Memory B cell (primary cell): ENCODE measurements at places on chromosomes 5 and 9.

DNA sequence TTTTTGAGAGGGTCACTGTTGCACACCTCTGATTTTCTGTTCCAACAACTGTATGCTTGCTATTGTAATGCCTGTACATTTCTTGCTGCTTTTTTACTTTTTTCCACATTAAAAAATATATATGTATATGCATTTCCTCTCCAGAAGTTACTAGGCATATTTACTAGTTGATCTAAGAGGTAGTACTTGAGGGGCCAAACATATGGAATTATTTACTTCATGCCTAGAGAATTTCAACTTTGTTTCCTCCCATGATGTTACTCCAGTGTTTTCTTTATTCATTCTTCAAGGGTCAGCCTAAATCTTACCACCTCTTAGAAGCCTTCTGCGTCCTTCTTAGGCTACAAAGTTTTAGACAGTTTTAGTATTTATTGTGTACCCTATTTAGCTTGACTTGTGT is 122.7 kb downstream of the NMUR2 start:
- DNase-seq: no peak

GRCh38 chr5:34749431-34749873 is 89.5 kb upstream of the TTC23L start:
- DNase-seq: no peak

DNA sequence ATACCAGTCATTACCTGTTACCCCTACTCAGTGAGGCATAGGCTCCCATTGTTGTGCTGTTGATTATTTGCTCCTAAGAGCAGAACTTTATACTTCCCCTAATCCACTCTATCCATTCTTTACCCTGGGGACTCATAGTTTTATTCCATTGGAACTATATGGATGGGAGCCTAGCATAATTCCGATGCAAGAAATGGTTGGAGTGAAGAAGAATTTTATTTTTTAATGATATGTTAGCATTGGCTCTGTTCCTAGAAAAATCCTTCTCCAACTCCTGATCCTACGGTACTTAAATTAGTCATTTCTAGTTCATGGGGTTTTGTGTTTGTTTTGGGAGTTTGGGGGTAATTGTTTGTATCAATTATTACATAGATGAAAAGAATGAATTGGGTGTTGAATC is 191.5 kb downstream of the GOLPH3 start:
- no peak for DNase-seq

DNA sequence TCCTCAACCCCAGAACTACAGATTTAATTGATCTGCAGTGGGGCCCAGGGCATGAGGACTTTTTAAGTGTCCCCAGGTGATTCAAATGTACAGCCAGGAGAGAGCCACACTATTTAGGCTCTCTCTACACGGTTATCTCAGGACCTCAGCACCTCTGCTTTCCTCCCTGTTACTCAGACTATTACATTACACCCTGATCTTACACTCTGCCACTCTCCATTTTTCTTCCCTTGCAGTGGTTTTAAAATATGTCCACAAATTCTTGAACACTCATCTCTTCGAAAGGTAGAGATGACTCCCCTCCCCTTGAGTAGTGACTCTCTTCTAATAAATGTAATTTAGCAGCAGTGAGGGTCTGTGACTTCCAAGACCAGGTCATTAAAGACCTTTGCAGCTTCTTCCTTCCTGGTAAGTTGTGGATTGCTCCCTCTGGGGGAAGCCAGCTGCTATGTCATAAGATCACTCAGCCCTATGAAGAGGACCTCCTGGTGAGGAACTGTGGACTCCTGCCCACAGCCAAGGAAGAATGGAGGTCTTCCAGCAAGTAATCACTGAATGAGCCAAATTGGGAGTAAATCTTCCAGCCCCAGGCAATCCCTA is 87.5 kb upstream of the SSBP2 start:
- no peak for DNase-seq

GRCh38 chr9:70563431-70564204 is 149.2 kb upstream of the KLF9 start:
- DNase-seq: peak; percentile 16

- DNase-seq: no peak
These were observed 89.5 kb downstream of the TSSK1B start for GRCh38 chr5:113344973-113345940.

- no peak for DNase-seq
These were observed 91.3 kb upstream of the OTULINL start for GRCh38 chr5:14490309-14490711.
